Stimulated activated CD4-positive, alpha-beta T cell treated with anti-CD3 and anti-CD28 coated beads, Interleukin-12 subunit alpha, Interleukin-12 subunit beta, amount 100 ng/mL, for 48 hours (primary cell): ENCODE measurements at places on chromosomes 1 and 21.

- no peak for DNase-seq
Observed at GRCh38 chr1:56548571-56548970, 30.8 kb downstream of the PLPP3 start.

GRCh38 chr1:222045786-222046185, 303.9 kb upstream of the DUSP10 start:
- DNase-seq: no peak

DNA sequence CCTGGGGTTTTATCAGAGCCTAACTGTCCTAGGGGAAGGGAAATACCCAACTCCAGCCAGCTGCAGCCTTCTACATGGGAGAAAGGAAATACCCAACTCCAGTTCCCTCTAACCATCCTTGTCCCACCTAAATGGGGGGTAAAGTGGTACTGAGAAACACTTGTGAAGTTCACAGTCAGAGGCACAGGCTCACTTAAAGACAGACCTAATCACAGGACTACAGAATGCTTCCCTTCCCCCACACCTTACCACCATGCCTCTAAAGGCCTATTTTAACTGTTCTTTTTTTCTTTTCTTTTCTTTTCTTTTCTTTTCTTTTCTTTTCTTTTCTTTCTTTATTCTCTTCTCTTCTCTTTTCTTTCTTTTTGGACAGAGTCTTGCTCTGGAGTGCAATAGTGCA, 324.6 kb downstream of the SPATA17 start:
- DNase-seq: no peak

GRCh38 chr1:241899210-241899609, 51.2 kb downstream of the EXO1 start:
- no peak for DNase-seq

DNA sequence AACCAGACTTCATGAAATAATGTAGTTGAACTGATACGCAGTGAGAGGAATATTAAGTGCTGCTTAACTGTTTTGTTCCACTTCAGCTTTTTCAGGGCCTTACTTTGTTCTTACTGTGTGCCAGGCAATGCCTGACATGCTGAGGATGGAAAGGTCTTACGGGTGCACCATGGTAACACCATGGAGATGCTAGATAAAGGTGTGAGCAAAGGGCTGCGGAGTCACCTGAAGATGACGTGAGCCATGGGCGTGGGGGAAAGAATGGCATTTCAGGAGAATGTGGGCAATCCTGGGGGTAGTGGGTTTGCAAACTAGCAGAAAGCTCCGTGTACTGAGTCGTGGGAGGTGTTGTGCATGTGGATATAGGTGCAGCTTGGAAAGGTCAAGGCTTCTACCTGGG, 27.3 kb downstream of the MAN1C1 start:
- DNase-seq: no peak

DNA sequence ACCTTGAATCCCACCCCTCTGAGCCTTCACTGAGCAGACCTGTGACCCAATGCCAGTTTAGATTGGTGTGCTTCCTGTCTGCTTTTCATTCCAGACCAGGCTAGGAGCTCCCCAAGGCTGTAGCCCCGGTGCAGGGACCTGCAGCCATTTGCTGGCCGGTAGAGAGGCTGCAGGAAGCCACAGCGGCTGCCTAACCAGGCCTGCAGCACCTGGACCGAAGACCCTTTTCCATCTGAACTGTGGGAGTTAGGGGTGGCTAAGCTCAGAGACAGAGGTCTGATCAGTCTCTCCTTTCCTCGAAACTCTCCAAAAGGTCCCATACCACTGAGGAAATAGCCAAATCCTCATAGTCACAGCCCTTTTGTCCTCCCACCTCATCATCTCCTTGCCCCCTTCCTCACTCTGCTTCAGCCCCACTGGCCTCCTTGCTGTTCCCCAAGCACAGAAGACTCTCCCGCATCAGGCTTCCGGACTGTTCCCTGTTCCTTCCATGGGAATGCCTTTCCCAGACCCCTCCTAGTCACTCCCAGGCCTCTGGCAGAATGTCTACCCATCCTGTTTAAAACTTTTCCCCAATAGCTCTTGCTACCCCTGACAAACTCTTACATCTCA, 674 bp upstream of the TTC4 start:
- no peak for DNase-seq

DNA sequence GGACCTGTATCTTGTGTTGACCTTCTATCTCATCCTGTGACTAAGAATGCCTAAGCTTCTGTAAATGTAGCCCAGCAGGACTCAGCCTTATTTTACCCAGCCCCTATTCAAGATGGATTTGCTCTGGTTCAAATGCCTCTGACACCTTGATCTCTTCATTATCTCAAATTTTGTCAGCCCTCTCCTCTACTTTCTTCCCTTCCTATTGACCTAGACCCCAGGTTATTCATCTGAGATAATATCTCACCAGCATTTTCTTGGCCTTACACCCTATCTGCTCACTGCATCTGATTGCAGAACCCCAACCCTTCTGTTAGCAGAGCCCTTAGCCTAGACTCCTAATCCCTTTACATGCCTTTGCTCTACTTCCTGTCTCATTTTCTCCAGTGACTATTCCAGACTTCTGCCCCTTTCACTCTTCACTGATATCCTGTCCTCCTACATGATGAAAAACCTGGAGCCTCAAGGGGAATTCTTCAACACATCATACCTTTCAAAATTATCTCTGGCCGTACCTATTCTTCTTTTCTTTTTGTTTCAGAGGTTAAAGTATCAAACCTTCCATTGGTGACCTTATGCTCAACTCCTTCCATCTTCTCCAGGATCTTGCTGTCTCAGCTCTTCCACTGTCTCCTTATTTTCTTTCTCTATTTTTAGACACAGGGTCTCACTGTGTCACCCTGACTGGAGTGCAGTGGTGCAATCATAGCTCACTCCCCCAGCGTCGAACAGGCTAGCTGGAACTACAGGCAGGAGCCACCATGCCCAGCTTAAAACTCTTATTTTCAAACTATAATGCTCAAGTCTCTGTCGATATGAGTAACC, 44.9 kb downstream of the WDR64 start:
- no peak for DNase-seq

DNA sequence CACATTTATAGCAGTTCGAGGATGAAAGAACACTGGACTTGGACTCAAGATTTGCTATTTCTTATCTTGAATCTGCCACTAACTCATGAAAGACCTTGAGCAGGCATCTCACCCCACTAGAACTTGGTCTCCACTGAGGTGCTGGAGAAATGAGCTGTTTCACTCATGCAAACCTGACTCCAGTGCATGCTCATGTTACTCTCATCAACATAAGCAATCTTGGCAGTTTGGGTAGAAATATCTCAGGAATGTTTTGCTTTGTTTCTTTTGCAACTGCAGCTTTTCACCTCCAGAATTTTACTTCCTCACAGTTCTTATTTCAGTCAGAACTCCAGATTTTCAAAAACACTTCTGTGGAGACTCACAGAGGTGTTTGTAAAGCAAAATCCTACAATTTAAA, 46.2 kb upstream of the DAB1 start:
- DNase-seq: no peak

DNA sequence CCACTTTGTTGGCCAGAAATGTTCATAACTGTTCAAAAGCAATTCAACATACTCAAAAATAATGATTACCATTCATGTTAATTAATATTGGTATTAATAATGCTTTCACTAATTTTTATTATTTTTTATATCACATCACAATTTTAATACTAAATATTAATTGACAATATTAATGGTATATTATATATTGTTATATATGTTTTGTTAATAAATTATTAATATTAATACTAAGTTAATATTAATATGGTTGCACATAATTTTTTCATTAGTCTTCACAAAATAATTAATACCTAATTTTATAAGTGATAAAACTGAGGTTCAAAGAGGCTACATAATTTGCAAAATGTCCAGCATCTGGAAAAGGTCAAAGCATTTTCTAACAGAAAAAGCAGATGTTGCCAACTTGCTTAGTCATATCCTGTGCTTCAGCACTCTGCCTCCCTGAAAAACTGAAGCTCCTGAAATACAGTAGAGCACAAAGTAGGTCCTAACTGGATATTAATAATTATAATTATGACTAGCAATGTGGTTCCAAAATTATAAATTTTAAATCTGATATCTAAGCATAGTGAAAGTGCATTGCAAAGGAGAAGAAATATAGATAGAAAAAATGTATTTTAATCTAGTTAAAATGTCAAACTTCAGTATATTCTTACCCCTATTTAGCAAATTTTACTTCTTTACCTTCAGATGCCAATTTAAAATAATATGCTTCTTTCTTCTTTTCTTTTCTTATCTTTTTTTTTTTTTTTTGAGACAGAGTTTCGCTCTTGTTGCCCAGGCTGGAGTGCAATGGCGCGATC, 123.2 kb upstream of the TNFSF4 start:
- DNase-seq: no peak

DNA sequence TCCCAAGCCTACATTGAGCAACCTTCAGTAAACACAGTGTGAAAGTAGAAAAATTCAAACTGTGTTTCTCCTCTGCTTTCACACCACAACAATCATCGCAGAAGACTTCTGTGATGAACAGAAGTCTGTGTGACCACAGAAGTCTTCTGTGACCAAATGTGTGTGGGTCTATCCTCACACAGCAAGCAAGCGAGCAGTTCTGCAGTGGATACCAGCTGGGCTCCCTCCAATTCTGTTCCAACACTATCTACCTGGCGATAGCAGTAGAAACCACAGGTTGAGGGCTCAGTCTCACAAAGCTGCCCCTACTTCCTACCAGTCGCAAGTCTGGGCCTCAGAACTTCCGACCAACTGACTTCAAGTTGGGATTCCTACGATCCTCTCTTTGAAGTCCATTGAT, 21.0 kb upstream of the RAP1A start:
- DNase-seq: no peak

DNA sequence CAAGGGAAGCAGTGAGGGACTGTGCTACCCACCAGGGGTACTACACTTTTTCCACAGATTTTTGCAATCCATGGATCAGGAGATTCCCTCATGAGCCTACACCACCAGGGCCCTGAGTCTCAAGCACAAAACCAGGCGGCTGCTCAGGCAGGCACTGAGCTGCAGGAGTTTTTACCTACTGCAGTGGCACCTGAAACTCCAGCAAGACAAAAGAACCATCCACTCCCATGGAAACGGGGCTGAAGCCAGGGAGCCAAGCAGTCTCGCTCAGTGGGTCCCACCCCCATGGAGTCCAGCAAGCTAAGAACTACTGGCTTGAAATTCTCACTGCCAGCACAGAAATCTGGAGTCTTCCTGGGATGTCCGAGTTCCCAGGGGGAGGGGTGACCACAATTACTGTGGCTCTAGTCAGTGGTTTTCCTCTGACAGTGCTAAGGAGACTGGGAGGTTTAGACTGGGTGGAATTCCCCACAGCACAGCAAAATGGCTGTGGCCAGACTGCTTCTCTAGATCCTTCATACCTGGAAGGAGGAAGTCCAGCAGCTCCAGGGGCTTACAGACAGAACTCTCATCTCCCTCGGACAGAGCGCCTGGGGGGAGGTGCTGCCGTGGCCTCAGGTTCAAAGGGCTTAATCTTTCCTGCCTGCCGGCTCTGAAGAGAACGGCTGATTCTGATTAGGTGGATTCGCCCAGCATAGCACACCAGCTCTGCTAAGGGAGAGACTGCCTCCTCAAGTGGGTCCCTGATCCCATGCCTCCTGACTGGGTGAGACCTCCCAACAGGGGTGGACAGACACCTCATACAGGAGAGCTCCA, 437.8 kb downstream of the LTN1 start:
- DNase-seq: no peak

DNA sequence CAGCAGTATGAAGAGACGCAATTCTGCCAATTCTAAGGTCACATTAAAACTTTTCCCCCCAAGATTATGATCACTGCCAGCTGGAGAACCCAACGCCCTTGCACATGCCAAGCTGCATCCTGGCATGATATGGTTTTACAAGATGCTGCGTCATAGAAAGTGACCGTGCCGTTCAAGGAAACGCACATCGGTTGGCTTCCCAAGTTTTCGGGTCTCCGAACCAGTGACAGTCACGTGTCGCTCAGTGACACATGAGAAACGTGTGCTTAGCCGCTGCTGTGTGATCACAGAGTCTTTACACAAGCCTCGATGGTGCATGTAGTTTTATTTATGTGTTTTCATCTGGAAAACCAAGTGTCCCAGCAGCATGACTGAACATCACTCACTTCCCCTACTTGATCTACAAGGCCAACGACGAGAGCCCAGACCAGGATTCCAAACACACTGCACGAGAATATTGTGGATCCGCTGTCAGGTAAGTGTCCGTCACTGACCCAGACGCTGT, 7.4 kb downstream of the SMIM1 start:
- no peak for DNase-seq

- no peak for DNase-seq
Observed at GRCh38 chr1:182649041-182649440, 35.3 kb downstream of the RGS8 start.

DNA sequence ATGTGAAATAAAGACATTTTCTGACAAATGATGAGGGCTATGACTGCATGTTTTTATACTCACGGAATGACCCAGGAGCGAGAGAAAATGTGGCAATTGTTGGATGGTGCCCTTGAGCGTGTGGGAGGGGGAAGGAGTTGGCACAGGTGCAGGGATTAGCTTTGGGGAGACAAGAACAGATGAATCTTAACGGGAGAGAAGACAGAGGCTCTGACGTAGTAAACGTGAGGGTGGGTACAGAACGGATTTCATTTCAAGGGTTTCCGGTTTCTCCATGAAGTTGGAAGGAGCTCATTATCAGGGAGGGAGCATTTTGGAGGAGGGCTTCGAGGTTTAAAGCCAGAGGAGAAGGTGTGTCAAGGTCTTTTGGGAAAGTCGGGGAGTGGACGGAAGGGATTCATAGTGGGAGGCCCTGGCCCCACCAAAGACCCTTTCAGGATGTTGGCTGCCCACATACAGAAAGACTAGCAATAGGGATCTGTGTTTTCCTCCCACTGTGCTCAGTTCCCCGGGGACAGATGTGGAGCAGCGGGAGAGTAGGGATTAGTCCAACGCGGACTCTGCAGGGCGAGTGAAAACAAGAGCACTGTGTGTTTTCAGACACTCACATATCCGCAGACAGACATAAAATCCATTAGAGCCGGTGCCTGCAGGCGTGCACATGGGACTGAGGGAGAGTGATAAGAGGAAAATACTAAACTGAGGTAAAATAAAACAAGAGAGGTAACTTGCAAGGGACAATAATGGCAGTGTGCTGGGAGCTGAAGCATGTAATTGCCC, 584.1 kb downstream of the AJAP1 start:
- DNase-seq: no peak

- DNase-seq: no peak
Observed at GRCh38 chr1:84259989-84260388, 41.5 kb upstream of the SAMD13 start.

GRCh38 chr1:95252422-95252821, 18.4 kb downstream of the RWDD3 start:
- DNase-seq: no peak

GRCh38 chr1:201648907-201649721, 110.2 kb downstream of the NAV1 start:
- no peak for DNase-seq

- peak; percentile 23 for DNase-seq
Observed at GRCh38 chr1:182430263-182431068, 19.5 kb upstream of the RGSL1 start.

DNA sequence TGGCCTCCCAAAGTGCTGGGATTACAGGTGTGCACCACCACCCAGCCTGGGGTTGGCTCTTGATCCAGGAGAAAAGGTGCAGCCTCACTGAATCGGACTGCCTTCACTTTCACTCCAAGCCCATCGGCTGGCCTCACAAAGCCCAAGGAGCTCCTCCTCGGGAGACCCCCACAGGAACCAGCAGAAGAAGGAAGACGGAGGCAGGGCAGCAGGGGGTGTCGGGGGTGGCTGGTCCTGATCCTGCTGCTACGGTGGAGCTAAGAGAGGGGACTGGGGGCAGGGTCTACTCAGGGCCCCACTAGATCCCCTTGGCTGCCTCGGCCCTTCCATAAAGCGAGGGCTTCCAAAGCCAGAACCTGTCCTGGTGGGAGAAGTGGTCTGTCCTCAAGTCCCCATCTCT, 93.9 kb downstream of the STUM start:
- no peak for DNase-seq

GRCh38 chr1:180612632-180613031, 19.2 kb upstream of the XPR1 start:
- no peak for DNase-seq
